ENCODE measurements at places on chromosomes 16 and 17. TPM values are rescaled to one million over a fixed set of nuclear protein-coding genes. Genes with fewer than 3 reads are reported as not detected.

Gene SLC35G6
- total RNA-seq: not detected

Gene RHBDL1
- 0.72 TPM for total RNA-seq

Gene HID1
- 0.18 TPM for total RNA-seq

Gene LAT
- not detected for total RNA-seq

Gene RPH3AL
- 1.8 TPM for total RNA-seq

Gene TMEM235
- total RNA-seq: not detected

Gene GLOD4
- 41.1 TPM for total RNA-seq

Gene ADAP2
- 1.1 TPM for total RNA-seq

Gene CMTM2
- not detected for total RNA-seq

Gene KRT27
- not detected for total RNA-seq

Gene ZP2
- not detected for total RNA-seq

Gene CLEC3A
- not detected for total RNA-seq

Gene PHF12
- 25.6 TPM for total RNA-seq

Gene ARMC7
- 1.8 TPM for total RNA-seq

Gene MT4
- total RNA-seq: not detected

Gene SCNN1B
- total RNA-seq: not detected
